ENCODE measurements at places on chromosomes 7 and 10.

DNA sequence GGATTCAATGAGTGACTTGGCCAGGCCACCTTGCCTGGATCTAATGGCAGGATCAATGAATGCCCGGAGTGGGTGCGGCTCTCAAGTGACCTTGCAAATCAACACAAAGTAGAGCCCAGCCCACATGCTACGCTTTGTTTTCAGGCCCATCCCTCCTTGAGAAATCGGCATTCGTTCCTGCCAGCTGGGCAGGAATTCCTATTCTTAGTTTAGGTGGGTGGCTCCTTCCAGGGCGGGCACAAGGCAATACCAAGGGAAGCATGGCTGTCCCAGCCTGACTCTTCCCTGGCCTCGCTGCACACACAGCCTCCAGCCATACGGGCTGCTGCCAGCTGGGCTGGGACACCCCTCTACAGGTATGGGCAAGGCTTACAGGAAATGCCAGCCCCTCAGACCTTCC is 119.3 kb downstream of the SH3PXD2A start:
- DNase-seq = no peak

- DNase-seq = no peak
Observed at GRCh38 chr10:125878957-125879835, 1.9 kb downstream of the DHX32 start.

- no peak for DNase-seq
Observed at GRCh38 chr10:49518982-49519578, 19.8 kb downstream of the ERCC6 start.

GRCh38 chr10:18976696-18977251 is 71.8 kb upstream of the MALRD1 start:
- no peak for DNase-seq

DNA sequence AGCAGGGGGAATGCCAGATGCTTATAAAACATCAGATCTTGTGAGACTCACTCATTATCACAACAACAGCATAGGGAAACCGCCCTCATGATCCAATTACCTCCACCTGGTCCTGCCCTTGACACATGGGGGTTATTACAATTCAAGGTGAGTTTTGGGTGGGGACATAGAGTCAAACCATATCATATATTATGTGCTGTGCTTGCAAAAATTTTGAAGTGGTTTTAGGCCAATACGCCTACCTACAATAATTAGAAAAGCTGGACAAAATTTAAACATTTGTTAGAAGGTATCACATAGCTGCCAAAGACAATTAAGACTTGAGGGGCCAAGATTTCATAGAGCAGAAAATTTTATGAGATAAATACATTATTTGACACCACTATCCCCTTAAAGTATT is 29.5 kb downstream of the NPSR1 start:
- no peak for DNase-seq

DNA sequence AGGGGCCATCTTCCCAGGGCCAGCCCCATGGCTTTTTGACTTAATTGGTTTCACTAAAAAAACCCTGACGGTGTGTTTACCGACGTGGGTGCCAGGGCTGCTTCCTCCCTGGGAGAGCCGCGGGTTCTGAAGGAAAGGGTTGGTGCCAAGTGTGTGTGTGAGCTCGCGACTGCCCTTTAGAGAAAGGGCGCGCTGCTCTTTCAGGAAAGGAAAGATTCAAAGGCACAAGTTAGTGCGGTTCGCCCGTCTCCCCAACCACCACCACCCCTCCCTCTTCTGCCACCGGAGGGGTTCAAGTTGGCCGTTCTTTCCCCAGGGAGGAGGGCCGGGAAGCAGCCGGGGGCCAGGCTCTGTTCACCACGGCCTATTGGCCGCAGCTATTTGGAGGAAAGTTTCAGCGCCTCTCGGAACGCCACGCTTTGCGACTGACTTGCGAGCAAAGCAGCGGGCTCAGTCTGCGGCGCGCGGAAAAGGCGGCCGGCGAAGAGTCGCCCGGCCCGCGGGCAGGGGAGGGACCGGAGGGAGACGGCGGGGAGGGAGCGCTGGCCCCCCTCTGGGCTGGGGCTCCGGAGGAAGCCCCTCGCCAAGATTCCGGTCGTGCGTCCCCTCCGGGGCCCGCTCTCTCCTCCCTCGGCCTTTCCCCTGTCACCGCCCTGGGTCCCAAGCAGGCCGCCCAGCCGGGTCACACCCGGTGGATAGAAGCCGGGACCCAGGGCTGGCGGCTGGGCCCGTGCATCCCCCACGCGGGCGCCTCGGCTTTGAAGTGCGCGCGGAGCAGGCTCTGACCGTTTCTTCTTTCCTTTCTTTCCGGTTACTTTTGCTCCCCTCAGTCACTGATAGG is 165.9 kb upstream of the PPP1R3A start:
- DNase-seq = no peak
